HL-60 (cell line): ENCODE measurements at places on chromosomes 7 and 10.

GRCh38 chr7:25901658-25902057 lies 250.3 kb upstream of the NFE2L3 start:
- no peak for DNase-seq

DNA sequence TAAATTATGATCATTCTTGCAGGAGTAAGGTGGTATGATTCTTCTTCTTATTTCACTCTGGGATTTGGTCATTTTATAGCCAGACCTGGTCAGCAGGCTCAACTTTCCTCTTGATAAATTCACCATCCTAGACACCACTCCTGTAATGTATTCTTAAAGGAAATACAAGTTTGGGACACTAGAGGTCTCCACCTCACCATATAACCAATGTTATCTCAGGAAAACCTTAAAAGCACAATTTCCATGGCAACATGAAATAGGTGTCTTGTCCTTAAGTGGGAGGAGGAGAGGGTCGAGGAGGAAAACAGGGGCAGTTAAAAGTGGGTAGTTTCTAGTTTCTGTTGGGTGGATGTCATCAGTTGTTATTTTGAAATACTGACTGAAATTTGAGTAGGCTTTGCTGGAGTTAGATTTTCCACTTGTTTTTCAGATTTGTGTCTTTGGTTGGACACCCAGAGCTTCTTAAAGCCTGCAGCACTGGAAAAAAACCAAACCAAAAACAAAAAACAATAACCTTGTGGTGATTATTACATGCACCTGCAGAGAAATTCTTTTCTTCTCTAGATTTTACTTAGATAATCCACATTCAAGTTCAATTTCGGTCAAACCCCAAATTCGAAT lies 163.1 kb downstream of the PRKCQ start:
- DNase-seq, result no peak

DNA sequence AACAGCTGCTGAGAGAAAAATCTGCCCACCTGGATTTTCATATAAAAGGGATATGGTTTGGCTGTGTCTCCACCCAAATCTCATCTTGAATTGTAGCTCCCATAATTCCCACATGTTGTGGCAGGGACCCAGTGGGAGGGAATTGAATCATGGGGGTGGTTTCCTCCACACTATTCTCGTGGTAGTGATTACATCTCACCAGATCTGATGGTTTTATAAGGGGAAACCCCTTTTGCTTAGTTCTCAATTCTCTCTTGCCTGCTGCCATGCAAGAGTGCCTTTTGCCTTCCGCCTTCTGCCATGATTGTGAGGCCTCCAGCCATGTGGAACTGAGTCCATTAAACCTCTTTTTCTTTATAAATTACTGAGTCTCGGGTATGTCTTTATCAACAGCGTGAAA lies 20.8 kb upstream of the MKI67 start:
- no peak for DNase-seq

DNA sequence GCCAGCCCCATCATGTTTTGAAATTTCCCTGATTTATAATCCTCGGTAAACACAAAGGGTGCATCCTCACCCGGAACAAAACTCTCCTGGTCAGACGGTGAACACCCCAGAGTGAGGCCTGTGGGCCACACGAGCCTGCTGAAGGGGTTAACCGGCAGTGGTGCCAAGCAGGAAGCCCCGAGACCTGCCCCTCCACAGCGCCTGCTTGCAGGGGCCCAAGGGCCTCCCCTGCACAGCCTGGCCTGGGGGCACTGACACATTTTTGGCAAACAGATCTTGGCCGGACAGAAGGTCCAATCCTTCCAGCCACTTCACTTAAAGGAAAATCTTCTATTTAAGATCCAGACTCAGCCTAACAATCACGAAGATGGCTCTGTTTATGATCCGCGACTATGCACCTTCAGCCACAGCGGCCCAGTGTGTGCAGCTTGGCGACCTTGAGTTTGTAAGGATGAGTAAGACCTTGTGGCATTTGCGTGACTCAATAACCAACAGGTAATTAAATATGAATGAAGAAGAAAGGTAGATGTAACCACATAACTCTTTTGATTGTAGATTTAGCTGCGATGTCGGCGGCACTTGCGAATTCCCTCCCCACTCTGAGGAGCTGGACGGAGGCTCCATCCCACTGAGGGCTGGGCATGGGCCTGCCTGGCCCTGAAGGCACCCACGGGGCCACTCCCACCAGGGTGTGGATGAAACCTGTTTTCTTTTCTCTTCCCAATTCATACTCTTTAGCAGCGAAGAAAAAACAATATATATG lies 328.2 kb downstream of the DNAJB6 start:
- DNase-seq, result no peak

GRCh38 chr10:43308986-43309385 lies 42.1 kb upstream of the RASGEF1A start:
- no peak for DNase-seq

- no peak for DNase-seq
Observed at GRCh38 chr7:83691095-83691494, 42.2 kb upstream of the SEMA3E start.

DNA sequence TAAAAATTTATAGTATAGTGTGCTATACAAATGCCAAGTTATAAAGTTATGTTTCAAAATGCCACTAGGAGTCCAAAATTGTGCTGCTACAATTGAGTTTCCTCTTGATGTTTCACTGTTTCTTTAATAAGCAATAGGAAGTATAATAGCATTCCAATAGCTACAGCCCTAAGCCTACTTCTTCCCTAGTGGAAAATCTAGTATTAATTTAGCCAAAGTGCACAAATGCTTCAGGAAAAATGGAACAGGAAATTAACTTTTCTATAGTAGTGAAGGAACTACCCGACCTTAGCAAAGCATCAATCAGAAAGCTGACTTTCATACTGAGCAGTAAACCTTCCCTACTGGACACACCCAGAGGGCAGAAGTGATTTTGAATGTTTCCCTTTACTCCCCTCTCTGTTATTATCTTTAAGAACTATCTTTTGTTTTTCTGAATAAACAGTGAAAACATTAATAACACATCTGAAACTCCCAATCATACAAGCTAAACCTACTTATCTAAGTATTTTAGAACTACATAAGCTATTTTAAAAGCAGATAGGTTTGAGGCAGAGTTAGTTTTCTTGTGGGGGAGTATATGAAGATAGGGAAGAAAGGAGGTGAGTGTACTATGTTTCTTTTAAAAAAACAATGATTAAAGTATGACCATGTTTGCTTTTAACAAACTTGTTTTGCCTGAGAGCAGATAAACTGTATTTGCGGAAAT lies 13.7 kb downstream of the CPED1 start:
- DNase-seq, result no peak

DNA sequence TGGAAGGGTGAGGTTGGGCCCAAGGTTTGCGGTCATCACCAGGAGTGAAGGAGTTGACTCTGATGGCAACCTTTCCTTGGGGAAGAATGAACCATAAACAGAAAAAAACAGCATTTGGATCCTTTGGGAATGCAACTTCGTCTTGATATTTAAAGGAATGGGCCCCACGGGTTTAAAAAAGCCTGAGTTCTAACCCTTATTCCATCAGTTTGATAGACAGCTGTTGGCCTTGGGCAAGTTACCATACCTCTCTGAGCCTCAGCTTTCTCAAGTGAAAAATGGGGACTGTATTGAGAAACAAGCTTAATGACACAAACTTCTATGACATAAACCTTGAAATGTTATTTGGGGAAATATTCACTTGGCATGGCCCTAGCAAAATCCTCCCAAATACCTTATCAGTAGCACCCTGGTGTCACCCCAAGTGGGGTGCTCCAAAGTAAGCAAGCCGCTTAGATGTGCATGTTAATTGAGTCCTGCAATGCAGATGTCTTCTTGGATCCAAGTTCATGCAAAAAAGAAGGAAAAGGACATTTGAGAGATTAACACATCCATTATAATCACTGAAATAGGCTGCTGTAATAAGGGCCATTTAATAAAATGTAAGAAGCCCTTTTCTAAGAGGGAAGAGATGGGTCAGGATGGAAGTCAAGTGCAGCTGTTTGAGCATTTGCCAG lies 13.8 kb downstream of the MXI1 start:
- DNase-seq, result no peak

GRCh38 chr10:14001298-14002040 lies 329.3 kb downstream of the FRMD4A start:
- no peak for DNase-seq

- no peak for DNase-seq
Observed at GRCh38 chr7:151927011-151927410, 29.2 kb upstream of the GALNTL5 start.

- DNase-seq, result no peak
Observed at GRCh38 chr10:97117372-97117771, 68.4 kb downstream of the SLIT1 start.

DNA sequence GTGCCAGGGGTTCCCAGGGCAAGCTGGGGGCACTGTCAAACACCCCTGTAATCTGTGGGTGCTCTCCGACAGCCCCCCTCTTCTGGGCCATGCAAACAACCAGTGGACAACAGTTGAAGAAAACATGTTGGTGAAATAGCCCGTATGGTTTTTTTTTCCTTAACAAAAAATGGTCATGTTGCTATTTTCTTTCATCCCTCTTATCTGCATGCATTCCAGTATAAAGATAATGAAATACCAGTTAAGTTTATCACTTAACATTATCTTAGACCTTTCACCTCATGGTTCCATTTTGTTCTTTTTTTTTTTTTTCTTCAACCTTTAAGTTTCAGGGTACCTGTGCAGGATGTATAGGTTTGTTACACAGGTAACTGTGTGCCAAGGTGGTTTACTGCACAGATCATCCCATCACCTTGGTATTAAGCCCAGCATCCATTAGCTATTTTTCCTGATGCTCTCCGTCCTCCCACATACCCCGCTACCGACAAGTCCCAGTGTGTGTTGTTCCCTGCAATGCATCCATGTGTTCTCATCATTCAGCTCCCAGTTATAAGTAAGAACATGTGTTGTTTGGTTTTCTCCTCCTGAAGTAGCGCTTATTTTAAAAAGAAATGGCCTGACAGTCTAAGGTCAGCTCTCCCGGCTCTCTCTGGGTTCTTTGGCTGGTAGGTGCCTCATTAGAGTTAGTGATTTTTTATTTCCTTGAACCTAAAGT lies 110.1 kb downstream of the NRP1 start:
- no peak for DNase-seq

GRCh38 chr10:78194050-78194449 lies 160.4 kb downstream of the RPS24 start:
- no peak for DNase-seq

- DNase-seq, result no peak
Observed at GRCh38 chr7:79217468-79217867, 236.0 kb downstream of the MAGI2 start.

DNA sequence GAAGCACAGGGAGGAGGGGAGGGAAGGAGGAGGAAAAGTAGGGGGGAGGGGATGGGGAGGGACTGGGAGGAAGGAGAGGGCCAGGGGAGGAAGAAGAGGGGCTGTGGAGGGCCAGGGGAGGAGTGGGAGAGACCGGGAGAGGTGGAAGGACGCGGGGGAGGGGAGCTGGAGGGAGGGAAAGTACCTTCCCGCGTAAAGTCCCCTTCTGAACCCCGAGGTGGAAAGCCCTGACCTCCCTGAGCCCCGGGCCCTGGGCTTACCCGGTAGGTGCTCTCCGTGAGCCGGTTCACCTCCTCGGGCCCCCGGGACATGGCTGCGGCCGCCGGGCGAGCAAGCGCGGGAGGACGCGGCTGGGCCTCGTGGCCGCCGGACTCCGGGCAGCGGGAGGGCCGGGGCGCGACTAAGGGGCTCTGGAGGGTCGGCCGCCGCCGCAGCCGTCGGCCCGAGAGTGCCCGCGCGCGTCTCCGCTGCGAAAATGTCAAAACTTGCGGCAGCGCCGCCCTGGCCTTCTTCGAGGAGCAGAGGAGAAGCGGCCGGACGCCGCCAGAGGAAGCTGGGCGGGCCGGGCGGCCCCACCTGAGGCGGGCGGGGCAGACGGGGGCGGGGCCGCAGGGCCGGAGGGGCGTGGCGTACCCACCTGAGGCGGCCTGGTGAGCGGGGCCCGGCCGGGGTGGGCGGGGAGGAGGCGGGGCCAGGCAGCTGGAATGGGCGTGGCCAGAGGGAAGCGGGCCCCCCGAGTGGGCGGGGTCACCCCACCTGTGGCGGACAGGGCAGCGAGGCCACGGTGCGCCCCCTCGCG lies at the start of gene BAIAP2L1:
BAIAP2L1 (minus strand) TSS at position 549 of the 799 bp plus-strand sequence; CDS start at position 311, 238 bp downstream.
- peak; percentile 40 for DNase-seq

GRCh38 chr7:93622036-93623033 lies 47.8 kb upstream of the CALCR start:
- no peak for DNase-seq

DNA sequence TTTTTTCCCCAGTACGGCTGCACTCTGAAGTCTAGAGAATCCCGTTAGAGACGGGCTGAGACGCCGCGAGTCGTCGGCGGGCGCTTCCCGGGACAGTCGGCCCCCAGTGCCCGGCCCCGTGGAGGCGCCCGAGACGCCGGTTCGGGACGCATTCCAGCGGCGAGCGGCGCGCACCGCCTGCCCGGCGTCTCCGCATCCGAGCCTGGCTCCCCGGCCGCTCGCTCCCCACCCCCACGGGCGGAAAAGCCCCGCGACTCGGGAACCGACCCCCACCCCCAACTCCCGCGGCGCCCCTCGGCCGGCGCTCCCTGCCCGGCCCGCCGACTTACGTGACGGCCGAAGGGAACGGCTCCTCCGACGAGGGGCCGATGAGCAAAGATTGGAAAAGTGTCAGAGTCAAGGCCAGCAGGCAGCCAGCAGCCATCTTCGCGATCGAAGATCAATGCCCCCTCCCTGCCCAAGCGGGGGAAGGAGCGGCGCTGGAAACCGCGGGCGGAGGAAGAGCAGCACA lies 486 bp downstream of the CACNA2D1 start:
- DNase-seq, result no peak

DNA sequence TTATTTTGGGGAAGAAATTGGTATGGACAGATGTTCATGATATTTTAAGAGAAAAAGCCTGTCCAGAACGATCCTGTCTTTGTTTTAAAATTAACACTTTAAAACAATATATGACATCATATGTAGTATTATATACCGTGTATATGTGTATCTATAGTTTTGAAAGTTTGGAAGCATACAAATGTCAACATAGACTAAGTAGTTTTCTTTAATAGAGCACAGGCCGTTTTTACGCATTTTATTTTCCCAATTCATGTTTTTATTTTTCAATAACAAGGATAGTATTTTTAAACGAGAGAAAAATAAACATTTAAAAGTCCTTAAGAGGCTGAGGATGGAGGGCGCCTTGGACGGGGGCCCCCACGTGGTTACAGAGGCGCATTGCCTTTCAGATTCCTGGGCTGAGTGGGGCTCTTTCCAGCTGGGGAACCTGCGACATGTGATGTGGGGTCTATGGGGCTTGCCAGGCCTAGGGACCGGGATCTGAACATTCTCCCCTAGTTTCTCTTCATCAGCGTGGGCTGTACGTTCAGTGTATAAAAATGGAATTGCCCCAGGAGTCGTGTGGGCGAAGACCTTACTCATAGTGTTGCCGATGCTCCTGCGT lies 127.8 kb upstream of the ZNF746 start:
- DNase-seq, result peak; percentile 39

GRCh38 chr7:124276005-124276622 lies 243.2 kb upstream of the TMEM229A start:
- peak; percentile 19 for DNase-seq

GRCh38 chr10:71761105-71761511 lies 12.2 kb downstream of the VSIR start:
- DNase-seq, result no peak

DNA sequence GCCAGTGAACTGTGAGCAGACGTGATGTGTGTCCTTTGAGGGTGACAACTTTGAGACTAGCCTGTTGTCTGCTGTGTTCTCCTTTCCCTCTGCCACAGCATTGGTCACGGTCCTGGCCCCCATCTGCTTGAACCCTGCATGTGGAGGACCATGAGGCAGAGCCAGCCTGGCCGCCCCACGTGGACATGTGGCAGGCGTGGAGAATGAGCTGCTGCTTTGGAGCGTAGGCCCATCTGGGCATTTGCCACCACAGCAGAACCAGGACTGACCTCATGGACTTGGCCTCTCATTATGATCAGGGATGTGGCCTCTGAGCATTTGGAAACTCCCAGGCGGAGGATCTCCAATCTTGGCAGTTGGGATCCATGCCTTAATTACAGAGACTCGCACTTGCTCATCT lies 448.5 kb downstream of the TCERG1L start:
- DNase-seq, result no peak
